Central memory CD4-positive, alpha-beta T cell (primary cell): ENCODE measurements at places on chromosomes 12 and 14.

DNA sequence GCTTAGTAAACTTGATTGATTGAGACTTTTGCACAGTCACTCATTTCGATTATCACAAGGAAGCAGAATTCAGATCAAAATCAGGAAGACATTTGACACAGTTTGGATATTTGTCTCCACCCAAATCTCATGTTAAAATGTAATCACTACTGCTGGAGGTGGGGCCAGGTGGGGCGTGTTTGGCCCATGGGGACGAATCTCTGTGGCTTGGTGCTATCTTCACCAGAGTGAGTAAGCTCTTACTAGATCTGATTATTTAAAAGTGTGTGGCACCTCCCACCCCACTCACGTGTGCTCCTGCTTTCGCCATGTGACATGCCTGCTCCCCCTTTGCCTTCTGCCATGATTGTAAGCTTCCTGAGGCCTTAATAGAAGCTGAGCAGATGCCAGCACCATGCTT, 291.4 kb downstream of the PCNX1 start:
- no peak for DNase-seq

DNA sequence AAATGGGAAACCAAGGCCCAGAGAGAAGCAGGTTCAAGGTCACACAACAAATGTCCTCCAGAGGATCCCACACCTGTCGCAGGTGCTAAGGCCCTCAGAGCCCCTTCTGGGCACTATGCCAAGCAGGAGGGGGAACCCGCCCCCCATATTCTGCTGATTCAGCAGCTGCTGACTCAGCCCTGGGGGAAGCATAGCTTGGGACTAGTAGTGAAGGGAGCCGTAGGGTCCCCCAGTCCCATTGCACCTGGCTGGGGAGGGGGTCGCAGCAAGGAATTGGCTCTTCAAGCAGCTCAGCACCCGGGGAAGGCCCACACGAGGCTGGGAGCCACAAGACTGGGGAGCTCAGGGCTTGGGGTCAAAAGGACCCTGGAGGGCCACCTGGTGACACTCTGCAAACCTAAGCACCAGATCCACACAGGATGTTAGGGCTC, 1.0 kb downstream of the RASAL1 start:
- no peak for DNase-seq

GRCh38 chr12:48197549-48197970, 5.5 kb downstream of the OR10AD1 start:
- DNase-seq: peak; percentile 58

GRCh38 chr14:95683793-95684192, 2.4 kb upstream of the TCL1B start:
- DNase-seq: peak; percentile 5

- DNase-seq: no peak
Measured at GRCh38 chr12:26278666-26279065, 83.3 kb downstream of the SSPN start.

GRCh38 chr14:93112891-93113677, 2.6 kb downstream of the ITPK1 start:
- peak; percentile 63 for DNase-seq

GRCh38 chr14:96617635-96618034, 115.5 kb downstream of the PAPOLA start:
- DNase-seq: no peak

DNA sequence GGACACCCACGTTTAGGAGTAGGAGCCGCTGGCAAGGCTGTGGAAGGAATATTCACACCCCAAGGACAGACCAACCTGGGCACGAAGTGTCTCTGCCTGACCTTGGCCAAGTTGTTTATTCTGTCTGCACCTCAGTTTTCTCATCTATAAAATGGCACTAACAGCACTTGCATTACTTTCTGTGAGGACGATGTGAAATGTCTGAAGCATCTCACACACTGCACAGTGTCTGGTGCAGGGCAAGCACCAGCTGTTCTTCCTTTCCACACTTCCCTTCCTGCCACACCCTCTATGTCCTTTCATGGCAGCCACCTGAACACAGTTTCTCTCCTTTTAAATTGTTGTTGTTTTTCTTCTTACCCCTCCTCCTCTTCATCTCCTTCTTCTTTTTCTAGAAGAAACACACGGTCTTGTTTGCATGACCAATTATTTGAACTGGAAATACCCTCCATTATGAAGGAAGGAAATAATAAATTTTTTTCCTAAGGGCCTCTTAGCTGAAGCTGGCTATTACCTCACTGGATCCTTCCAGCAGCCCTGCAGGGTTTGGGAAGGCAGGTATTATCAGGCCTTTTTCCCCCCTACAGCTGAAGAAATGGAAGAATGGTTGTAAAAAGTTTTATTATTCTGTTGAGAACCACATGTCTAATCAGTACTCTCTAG, 42.9 kb upstream of the ATP23 start:
- DNase-seq: no peak

GRCh38 chr12:105803292-105803691, 335.5 kb downstream of the NUAK1 start:
- no peak for DNase-seq

- DNase-seq: no peak
Measured at GRCh38 chr12:19894050-19894449, 454.8 kb downstream of the AEBP2 start.

DNA sequence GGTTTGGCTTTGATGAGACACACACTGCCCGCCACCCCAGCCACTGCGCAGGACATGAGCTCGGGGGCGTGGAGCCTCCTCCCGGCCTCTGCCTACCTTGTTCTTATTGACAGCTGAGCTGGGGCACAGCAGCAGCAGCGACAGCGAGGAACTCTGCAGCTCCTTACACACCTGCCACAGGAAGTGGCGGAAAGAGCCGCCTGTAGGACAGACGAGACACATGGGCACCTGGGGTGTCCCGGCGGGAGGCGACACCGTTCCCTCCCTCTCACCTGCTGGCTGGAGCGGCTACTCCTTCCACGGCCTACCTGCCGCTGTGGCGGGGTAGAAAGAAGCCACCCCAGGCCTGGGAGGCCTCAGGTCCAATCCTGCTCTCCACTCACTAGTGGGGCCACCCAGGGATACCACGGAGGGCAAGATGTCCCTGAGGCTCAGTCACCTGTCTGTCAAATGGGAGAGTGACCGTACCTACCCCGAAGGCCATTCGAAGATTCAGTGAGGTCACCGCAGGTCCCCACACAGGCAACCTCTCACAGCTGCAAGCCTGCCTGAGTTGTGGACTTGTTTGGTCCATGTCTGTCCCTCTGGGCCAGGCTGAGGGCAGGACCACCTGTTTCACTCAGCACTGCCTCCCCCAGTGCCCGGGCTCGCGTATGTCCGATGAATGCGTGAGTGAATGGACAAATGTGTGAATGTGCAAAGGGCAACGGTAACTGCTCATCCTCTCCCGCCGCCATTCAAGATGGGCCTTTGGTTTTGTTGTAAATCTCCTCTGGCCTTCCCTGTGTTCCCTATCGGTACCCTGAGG, 42.6 kb downstream of the TRAFD1 start:
- no peak for DNase-seq

- no peak for DNase-seq
Measured at GRCh38 chr14:42200957-42201356, 594.3 kb downstream of the LRFN5 start.

GRCh38 chr12:108267450-108267849, 71.7 kb downstream of the CMKLR1 start:
- DNase-seq: no peak

- no peak for DNase-seq
Measured at GRCh38 chr12:4591180-4591687, 29.2 kb downstream of the DYRK4 start.

DNA sequence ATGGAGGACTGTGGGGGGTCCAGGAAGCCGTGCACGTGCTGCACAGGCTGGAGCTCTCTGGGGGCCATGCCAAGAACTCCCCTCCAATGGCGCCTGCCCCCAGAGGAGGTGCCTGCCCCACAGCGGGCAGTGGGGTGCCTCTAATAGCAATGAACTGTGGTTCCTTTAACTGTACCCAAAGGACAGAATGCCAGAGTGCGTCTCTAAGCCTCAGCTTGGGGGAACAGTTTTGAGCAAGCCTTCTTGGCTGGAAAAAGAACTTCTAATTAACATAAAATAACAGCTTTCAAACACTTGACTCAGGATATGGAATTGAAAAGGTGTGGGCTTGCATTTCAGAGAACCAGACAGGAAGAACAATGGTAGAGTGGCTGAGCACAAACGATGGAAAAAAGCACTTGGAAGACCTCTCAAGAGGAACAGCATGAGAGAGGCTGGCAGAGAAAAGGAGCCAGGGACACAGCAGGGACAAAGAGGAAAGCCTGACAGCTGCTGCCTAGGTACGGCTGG, 195.6 kb downstream of the TTC7B start:
- DNase-seq: no peak

GRCh38 chr12:95182868-95183415, 34.3 kb downstream of the FGD6 start:
- DNase-seq: no peak

- DNase-seq: no peak
Measured at GRCh38 chr12:124545508-124546418, 21.6 kb downstream of the NCOR2 start.

DNA sequence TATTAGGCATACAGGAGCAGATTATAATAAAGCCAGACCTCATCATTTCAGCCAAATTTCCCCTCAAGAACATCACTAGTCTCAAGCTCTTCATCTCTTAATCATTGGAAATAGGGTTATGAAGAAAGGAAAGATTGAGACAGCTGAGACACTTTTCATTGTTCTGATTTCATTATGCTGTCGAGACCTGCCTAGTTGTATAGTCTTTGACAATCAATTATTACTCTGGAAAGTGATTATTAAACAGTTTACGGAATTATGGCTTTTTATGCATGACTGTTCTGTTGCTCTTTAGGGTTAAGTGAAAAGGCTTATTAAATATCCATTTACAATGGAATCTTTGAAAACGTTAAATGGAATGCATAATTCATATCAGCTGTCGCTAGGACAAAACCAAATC, 48.3 kb downstream of the TTC6 start:
- DNase-seq: no peak

- DNase-seq: no peak
Measured at GRCh38 chr12:121774968-121775474, 18.5 kb downstream of the RHOF start.
